ENCODE measurements at places on chromosomes 2 and 18. TPM values are rescaled to one million over a fixed set of nuclear protein-coding genes. Genes with fewer than 3 reads are reported as not detected.

The KIF5C gene
- total RNA-seq: 19.8 TPM

The EN1 gene
- total RNA-seq: not detected

GRCh38 chr18:57928466-57928865 is 115.6 kb upstream of the NEDD4L start:
- no peaks in the 10 kb centered on the region for H3K4me1 ChIP-seq
- no peak for DNase-seq
- H3K27ac ChIP-seq: no peak overlapping the region
- no peak overlapping the region for H3K4me3 ChIP-seq
- H3K36me3 ChIP-seq: no peaks in the 10 kb centered on the region
- H3K27me3 ChIP-seq: no peaks in the 10 kb centered on the region

The MROH2A gene
- not detected for total RNA-seq

DNA sequence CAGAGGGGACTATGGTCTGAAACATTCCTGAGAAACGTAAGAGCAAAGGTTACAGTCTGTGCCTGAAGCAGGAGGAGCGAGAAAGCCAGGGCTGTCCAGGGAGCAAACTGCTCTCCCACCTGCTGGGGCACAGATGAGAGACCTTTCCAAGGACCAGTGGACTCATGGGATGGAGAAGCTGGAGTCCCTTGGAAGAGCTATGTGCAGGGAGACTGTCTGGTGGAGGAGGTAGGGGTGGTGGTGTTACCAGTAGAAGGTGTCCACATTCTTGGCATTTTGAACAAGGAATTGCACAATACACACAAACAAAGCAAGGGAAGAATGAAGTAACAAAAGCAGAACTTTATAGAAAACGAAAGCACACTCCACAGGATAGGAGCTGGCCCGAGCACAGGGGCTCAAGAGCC is 97.9 kb upstream of the CYRIA start:
- H3K27me3 ChIP-seq: no peaks in the 10 kb centered on the region
- no peaks in the 10 kb centered on the region for H3K36me3 ChIP-seq
- no peak overlapping the region for H3K27ac ChIP-seq
- no peak overlapping the region for H3K4me3 ChIP-seq
- DNase-seq: no peak

All from CD8-positive, alpha-beta memory T cell (primary cell).